ENCODE measurements at places on chromosomes 2 and 18. TPM values are rescaled to one million over a fixed set of nuclear protein-coding genes. Genes with fewer than 3 reads are reported as not detected.
A peak's percentile ranks its signal among the peaks of the same experiment; 100 is the strongest.

DNA sequence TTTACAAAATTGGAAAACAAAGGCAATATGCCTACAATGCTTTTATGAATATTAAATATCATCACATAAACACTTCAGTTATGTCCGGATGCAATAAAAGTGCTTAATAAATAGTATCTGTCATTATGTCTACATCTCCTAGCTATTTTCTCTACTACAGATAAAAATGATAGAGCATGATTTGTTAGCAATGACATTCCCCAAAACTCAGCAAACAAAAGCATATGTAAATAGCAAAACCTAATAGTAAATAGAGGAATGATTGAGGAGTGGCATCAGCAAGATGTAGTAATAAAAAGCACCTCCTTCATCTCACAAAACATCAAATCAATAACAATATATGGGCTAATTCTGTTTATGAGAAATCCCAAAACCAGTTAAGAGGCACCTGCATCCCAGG, 46.5 kb upstream of the COL5A2 start:
- no peak for DNase-seq

DNA sequence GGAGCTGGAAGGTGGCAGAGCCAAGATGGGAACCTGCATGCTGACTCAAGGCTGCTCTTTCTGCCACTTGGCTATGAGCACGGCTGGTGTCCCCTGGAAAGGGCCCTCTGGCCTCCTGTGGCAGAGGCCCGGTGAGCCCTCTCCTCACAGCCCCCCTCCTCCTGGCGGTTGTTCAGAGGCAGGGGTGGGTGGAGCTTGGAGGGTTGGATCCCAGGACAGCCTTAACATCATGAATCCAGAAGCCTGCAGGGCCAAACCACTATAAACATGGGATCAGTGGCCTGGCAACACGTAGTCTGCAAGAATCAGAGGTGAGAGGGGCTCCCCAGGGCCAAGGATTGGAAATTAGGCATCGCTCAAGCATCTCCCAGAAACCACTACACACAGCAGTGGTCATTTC, 48.5 kb upstream of the LOXHD1 start:
- DNase-seq = no peak

Gene SLC5A7
- not detected for total RNA-seq

GRCh38 chr2:98731894-98732349, 990 bp upstream of the MGAT4A start:
- no peak for DNase-seq

Gene CBLN2
- total RNA-seq = not detected

DNA sequence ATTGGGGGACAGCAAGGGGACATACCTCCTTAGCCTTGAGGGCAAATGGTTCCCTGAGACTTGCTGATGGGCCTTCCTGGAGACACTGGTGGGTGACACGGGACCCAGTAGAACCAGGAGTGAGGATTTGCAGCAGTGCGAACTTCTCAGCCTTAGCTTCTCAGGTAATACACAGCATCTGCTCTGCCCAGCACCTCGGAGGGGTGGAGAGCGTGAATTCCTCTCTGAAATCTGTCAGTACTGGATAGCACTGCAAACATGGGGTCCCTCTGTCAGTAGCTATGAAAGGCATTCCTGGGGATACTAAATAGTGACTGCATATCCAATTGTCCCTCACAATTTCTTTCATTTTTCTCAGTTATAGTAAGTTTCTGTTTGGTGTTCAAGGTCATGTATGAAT, 151.7 kb downstream of the GBX2 start:
- no peak for DNase-seq

- no peak for DNase-seq
Measured at GRCh38 chr2:120681181-120681580, 54.5 kb upstream of the GLI2 start.

- no peak for DNase-seq
Measured at GRCh38 chr2:239574434-239575156, 173.8 kb upstream of the HDAC4 start.

- DNase-seq = no peak
Measured at GRCh38 chr2:64251497-64252250, 107.5 kb upstream of the PELI1 start.

- DNase-seq = no peak
Measured at GRCh38 chr2:237466211-237466610, 20.8 kb upstream of the MLPH start.

DNA sequence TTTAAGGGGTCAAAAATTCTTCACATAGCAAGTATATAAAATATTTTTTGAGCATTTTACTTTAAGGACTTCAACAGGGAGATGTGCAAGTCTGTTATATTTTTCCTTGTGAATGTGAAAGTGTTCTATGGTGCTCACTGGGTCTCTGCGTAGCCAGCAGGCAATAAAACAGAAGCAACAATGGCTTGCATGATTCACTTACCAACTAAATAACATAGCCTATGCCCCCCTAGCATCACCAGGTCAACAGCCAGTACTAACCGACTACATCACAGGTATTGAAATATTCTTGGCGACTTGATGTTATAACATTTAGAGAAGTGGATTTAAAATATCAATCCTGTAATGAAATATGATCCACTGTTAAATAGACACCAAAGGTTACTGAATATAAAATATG, 398.9 kb downstream of the XIRP2 start:
- no peak for DNase-seq

- no peak for DNase-seq
Measured at GRCh38 chr18:74410441-74410992, 46.6 kb downstream of the DIPK1C start.

DNA sequence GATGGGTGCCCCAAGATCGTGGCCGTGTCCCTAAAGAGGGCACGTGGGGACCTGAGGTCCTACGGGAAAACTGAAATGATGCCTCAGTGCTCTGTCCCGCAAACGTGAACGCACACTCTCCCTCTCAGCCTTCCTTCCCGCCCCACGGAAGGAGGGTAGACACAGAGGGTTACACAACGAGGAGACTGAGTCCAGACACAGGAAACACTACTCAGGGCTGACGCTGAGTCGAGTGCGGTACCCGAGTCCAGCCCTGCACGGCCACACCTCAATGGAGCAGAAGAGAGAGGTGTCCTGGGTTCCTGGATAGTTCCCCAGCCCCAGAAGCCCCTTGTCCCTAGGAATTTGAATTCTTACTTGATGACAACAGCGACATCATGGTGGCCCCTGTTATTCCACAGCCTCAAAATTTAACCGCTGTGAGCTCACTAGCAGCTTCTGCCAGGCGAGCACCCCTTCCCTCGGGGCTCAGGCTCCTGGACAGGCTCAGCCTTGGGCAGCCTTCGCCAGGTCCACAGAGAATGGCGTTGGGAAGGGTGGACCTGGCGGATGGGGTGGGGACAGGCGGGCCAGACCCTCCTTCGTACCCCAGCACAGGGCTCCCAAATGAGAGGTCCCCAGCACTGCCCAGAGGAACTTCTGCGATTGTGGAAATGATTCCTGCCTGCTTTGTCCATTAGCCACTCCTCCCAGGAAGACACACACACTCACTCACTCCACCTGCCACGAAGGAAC, 980 bp upstream of the RNPEPL1 start:
- peak; percentile 55 for DNase-seq

DNA sequence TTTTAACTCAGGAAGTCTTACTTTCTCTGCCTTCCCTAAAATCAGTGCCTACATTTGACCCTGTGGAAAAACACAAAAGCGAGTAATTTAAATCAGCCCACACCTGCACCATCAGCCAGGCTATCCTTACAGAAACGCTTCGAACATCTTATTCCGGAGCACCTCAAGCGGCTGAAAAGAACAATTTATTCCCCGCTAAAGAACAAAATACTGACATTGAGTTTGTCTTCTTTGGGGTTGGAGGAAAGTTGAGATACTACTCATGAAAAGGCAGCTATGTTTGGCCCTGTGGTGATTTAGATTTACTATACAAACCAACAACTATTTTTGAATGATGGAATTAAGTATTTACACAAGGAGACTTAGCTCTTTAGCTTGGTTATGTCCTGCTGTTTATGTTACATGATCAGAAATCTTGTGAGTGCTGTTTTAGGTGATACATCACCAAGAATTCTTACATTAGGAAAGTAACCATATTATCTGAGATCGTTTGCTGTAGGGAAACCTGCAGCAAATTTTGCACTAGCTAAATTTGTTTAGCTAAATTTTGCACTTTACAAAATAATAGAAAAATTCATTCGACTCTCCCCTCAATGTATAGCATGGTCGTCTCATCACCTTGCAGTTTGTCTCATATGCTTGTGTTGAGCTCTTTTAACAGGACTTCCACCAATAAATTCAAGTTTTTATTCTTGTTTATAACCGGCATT, 158.8 kb upstream of the SIX2 start:
- DNase-seq = no peak
